ENCODE measurements at places on chromosomes 12 and 14. TPM values are rescaled to one million over a fixed set of nuclear protein-coding genes. Genes with fewer than 3 reads are reported as not detected.
A peak's percentile ranks its signal among the peaks of the same experiment; 100 is the strongest.

GRCh38 chr12:8698132-8698851 lies 501 bp downstream of the RIMKLB start:
- DNase-seq: no peak

GRCh38 chr14:86038387-86039042 lies 508.6 kb downstream of the FLRT2 start:
- no peak for DNase-seq

GRCh38 chr12:40123496-40123895 lies 17.6 kb upstream of the SLC2A13 start:
- DNase-seq: no peak

- no peak for DNase-seq
Observed at GRCh38 chr12:85405781-85406522, 125.9 kb downstream of the ALX1 start.

GRCh38 chr14:68469208-68469713 lies 323.6 kb downstream of the ZFP36L1 start:
- no peak for DNase-seq

DNA sequence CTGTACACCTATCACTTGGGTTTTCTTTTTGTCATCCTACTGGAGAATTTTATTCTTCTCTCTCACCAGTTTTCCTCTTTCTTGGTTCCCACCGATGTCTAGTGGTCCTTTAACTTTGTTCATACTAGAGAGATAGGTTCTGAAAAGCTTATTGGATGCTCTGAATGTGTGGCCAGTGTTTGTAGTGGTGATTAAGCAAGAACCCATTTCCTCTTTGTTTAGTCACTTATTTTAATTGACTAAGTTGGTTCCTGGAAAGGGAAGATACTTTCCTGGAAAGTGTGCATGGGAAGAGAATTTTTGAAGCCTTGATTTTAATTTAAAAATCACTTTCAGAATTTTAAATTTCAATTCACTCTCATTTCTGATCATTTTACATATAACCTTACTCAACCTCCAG lies 127.2 kb downstream of the OTOGL start:
- DNase-seq: no peak

GRCh38 chr14:101509730-101510371 lies 51.4 kb upstream of the DIO3 start:
- DNase-seq: no peak

- DNase-seq: peak; percentile 71
Observed at GRCh38 chr12:42759622-42760273, 170.2 kb upstream of the PRICKLE1 start.

- DNase-seq: no peak
Observed at GRCh38 chr12:121205491-121205890, 4.4 kb upstream of the P2RX4 start.

DNA sequence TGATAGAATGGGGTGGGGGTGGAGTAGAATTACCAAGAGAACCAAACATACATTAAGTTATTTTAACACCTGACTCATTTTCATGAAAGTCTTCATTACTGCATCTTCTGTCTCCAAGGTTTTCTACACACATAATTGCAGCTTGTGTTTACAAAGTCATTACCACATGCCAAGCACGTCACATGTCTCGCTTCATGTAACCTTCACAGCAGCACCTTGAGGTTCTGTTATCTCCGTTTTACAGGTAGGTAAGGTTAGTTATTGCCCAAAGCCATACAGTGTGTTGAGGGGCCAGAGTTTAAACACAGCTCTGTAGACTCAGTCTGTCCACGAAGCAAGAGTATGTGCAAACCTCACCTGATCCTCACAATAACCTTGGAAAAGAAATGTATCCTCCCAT lies 64.3 kb upstream of the RBM19 start:
- DNase-seq: no peak

The FAM222A gene
- total RNA-seq: 0.73 TPM

The LALBA gene
- not detected for total RNA-seq

- DNase-seq: no peak
Observed at GRCh38 chr14:63283884-63284248, 34.9 kb downstream of the GPHB5 start.

All from ureter (tissue), 1 donor.